ENCODE measurements at places on chromosomes 1 and 21. TPM values are rescaled to one million over a fixed set of nuclear protein-coding genes. Genes with fewer than 3 reads are reported as not detected.

DNA sequence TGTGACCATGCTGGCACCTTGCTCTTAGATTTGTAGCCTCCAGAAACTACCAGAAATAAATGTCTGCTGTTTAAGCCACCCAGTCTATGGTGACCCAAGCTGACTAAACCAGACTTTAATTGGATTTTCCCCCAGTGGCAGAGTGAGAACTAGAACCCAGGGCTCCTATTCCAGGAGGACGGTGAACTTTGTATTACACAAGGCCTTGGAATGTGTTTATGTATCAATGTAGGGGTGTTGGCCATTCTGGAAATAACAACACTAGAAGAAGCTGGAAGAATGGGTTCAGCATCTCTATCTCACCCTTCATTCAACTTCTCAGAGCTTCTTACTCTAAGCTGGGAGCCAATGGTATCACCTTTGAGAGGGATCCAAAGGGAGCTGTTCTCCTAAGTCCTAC, 37.0 kb downstream of the ARHGEF11 start:
- DNase-seq = no peak

GRCh38 chr1:150511985-150512660, 3.4 kb upstream of the FALEC start:
- DNase-seq = peak; percentile 23

DNA sequence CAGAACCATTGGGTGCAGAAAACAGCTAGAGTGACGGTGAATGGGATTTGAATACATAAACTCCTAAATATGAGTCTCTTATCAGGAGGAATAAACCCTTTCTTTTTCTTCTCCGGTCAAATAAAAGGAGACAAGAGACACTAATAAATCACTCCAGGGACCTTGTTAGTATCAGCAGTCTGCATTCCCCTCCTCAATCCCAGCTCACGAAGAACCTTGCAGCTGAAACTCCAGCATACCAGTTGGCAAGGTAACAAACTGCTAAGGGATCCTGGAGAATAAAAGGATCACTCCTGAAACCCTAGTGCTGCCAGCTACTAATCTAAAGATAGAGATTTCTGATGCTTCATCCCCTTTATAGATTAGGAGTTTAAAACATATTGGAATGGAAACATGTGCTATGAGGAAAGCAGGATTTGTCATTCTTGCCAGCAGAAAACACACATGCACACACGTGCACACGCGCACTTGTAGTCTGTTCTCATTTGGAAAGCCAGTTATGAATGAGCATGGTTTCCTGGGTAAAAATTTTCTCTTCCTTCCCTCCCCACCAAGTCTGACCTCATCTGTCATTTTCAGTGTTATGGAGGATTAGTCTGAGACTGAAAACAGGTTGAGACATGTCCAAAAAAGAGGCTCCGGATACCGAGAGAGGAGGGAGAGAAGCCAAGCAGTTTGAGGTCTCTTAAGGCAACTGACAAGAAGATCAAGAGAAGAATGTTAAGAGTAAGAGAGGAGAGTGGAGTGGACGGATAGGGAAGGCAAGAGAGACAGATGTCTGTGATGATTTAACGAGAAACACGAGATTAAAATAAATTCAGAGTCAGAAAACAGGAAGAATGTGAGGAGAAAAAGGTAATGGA, 10.9 kb downstream of the IER5 start:
- DNase-seq = no peak

- no peak for DNase-seq
Observed at GRCh38 chr21:30434033-30434631, 4.1 kb downstream of the KRTAP13-4 start.

DNA sequence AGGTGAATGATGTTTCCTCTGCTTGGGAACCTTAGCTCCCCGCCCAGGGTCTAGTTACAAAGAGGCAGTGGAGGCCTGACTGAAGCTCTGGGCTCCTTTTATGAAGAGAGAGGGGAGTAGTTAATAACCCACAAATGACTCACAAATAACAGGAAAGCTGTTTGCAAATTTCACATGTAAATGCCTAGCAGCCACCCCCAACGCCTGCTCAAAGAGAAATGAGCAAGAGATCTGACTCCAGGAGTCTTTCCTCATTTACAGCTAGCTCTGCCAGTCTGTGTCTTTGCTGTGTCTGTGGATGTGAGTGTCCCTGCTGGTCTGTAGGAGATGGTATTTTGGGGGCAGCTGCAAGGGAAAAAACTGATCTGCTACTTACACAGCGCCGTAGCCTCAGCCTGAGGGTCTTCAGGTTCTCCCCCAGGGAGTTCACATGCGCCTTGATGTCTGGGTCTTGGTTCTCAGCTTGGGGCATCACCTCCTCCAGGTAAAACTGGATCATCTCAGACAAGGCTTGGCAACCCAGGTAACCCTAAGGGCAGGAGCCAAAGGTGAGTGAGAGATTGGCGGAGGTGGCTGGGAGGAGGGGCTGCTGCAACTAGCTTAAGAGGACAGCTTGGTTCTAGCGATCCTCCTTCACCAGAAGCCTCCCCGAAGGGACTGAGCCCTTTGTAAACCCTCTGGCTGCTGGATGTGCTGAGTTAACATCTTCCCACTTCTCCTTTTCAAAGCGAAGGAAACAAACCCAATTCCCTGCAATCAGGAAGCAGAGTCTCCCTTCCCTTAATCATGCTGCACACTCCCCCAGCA, at the start of gene IL19:
IL19 (plus strand) TSS at position 243 of the 807 bp plus-strand sequence. CDS start 65,890 bp downstream, outside the sequence.
- DNase-seq = no peak

DNA sequence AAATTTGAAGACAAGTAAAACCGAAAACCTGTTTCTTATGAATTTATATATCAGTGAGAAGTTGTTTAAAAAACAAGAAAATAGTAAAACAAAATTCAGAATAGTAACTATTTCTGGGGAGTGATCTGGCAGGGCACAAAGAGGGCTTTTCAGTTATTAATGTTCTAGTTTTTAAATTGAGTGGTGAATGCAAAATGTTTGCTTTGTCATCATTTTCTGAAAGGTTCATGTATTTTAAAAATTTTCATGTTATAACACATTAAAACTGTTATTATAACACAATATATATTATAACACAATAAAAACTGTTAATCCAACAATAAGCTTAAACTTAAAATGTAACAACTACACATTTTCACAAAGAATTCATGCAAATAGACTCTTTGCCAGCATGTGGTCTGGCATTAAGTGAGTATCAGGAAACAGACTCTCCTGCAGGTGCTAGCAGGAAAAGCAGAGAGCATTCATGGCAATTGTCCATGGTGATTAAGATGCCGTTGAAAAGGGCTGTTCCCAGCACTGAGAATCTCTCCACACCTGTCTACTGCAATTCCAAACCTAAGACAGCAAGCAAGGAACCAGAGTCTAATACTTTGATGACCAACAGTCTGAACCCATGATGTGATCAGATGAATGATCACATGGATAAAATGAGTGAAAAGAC, 204.9 kb downstream of the TBX15 start:
- DNase-seq = no peak

DNA sequence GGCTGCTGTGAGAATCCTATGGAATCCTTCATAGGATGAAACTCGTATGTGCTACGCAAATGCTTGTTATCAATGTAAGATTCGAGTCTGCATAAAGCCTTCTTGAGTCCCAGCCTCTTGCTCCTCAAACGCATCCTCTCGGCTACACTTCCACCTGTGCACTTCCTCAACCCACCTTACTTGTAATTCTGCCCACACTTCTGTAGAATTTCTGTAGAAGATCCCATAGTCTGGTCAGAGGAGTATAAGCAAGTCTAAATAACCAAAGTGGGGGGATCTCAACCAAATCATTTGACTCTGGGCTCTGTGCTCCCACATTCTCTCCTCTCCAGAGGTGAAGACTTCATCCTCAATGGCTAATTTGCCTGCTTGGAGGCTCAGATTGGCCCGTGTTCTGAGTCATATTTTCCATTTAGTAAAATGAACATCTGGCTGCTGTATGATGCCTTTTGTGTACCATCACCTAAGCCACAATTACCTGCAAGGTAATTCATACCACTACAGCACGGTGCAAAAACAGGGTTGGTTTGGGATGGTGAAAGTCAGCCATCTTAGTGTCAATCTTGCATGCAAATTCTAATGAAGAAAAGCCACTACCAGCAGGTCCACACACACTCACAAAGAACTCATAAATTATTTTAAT, 63.2 kb downstream of the ITPKB start:
- no peak for DNase-seq

- DNase-seq = no peak
Observed at GRCh38 chr1:31458287-31458896, 45.4 kb downstream of the SERINC2 start.

DNA sequence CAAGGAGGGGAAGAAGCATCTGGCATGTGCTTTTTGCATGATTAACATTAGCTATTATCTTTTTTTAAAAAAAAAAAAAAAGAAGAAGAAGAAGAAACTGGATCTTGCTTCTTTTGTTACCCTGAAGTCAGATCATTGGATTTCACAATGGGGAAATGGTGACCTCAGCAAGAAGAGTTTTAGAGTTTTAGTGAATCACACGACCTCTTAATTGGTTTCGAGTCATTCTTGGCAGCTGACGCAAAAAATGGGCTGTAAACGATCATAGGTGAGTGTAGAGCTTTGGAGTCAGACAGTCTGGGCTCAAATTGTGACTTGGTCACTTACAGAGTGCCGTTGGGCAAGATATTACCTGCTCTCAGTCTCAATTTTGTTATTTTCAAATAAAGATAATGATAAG, 33.3 kb upstream of the PGBD5 start:
- DNase-seq = no peak

DNA sequence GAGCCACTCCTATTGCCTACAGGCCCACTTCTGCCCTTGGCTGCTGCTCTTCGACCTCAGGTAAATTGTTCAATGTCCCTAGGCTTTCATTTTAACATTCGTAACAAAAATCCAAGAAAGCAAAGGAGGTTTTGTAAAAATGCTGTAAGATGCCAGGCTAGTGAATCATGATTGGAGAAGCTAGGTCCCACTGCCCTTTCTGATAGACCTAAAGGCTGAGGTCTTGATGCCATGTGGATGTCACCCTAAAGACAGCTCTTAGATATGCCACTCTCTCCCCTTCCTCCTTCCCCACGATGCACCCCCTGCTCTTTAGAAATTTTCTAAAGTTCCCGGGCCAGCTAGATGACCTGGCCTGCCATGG, 9.9 kb upstream of the TMEM39B start:
- DNase-seq = no peak

DNA sequence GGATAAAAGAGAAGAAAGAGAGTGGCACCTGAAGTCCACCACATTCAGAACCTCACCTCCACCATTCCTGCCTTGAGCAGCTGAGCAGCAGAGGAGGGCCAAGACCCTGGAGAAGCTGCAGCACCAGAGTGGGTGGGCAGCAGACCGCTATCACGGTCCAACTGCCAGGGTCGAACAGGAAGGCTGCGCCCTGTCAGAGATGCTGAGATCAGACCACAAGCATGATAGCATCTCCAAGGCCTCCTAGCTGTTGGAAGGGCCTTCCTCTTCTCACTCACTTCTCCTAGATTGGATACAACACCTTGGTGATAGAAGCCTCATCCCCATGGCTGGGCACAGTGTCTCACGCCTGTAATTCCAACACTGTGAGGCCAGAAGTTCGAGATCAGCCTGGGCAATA, 12.1 kb upstream of the SLC45A3 start:
- DNase-seq = no peak

DNA sequence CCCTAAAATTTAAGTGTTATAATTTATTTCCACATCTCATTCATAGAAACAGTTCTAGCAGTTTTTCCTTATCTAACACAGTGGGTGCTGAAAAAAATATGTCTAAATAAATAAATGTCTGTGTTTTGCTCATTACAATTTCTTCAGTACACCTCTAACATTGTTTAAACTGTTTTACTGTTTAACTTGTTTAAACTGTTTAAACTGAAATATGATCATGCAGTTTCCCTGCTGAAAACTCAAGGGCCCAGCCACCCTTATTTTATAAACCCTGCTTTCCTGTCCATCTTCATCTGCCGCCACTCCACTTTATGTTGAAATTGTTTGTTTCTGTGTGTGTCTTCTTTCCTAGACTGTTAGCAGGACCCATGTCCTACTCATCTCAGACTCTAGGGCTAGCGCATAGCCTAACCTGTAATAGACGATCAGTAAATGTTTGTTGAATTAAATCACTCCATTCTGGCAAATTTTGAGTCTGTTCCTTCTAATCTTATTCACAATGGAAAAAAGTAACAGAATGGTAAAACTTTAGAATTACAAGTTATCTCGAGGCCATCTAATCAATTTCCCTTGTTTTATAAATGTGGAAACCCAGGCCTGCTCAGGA, 9.4 kb upstream of the PIK3C2B start:
- no peak for DNase-seq

GRCh38 chr21:26445440-26445839, 127.6 kb downstream of the CYYR1 start:
- no peak for DNase-seq

GRCh38 chr21:30502041-30502440, at the start of gene KRTAP19-5:
KRTAP19-5 (minus strand) TSS chr21:30502141; CDS start chr21:30502090, 51 bp downstream.
- no peak for DNase-seq

- DNase-seq = no peak
Observed at GRCh38 chr1:22508329-22508728, 55.0 kb upstream of the EPHA8 start.

DNA sequence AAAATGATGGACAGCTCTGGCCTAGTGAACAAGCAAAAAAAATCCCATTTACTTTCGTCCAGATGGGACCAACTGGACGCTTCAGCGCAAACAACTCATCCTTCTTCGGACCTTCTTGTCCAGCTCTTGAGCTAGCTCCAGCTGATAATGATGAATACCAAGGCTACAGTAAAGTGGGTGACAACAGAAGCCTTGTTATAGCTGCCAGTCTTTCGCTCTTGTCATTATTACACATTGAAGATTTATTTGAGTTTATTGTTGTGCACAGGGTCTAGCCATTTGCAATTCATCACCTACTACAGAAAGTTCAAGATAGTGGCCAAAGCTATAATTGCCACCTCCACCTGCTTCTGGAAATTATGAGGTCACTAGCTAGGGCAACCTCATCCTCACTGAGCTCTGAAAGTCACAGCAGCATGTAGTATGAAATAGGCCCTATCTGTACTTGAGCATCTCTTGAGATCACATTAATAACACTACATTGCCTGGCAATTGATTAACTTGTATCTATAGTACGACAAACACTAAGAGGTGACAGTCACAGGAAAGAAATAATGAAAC, 76.9 kb downstream of the GPATCH2 start:
- no peak for DNase-seq

DNA sequence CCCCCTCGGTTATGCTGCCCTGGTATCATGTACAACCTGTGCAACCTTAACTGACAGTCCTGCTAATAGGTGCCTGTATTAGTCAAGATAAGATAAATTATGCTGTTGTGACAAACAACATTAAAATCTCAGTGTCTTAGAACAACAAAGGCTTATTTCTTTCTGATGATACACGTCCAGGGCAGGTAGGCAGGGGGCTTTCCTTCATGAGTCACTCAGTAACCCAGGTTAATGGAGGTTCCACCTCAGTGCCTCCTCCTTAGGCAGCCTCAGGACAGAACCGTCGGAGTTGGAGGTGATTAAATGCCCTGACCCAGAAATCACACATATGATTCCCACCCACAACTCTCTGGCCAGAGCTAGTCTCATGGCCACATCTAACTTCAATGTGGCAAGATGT, 94.6 kb upstream of the CASZ1 start:
- DNase-seq = no peak

Gene CDC20
- 0.36 TPM for total RNA-seq

Gene DPM3
- total RNA-seq = 52.1 TPM

Gene UBXN10
- 0.24 TPM for total RNA-seq

Gene SUSD4
- total RNA-seq = 0.38 TPM

Gene NTRK1
- total RNA-seq = 0.44 TPM

Gene GPR61
- total RNA-seq = 0.18 TPM

Gene C1QC
- 39.1 TPM for total RNA-seq
